ENCODE measurements at places on chromosomes 3 and 15. TPM values are rescaled to one million over a fixed set of nuclear protein-coding genes. Genes with fewer than 3 reads are reported as not detected.

Gene NR2F2
- not detected for total RNA-seq

Gene WDR93
- not detected for total RNA-seq

Gene PARP15
- total RNA-seq = 23.5 TPM

Gene ACAN
- total RNA-seq = not detected

Gene GALNT15
- total RNA-seq = 0.35 TPM

Gene MCF2L2
- total RNA-seq = 2.5 TPM

Gene PDZRN3
- not detected for total RNA-seq

Gene AADACL2
- total RNA-seq = not detected

Gene TIMP4
- not detected for total RNA-seq

Gene LMAN1L
- 1.1 TPM for total RNA-seq

Gene FRMD5
- total RNA-seq = 0.93 TPM

DNA sequence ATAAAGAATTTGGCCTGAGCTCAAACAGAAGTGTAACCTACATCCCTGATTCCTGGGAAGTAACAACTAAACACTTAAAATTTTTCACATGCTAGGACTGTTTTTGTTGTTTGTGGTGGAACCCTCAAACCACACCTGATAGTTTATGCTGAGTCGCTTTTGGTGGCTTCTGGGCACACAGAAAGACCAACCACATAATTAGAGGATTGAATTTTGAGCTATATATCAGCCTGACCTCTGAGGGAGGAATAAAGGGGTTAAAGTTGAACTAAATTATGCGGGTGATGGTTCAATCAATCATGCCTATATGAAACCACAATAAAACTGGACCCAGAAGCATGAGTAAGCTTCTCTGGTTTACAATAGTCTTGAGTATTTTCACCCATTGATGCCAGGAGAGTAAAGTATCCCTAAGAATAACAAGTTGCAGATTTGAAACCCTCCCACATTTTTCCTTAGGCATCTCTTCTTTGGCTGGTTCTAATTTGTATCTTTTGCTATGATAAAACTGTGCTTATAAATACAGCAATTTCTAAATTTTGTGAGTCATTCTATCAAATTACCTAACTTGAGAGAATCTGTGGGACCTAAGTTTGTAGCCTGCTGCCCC, 1304.5 kb upstream of the GBE1 start:
- no peak for DNase-seq

- no peak for DNase-seq
Observed at GRCh38 chr3:80238152-80238551, 470.4 kb upstream of the ROBO1 start.

GRCh38 chr3:130700541-130700940, 46.1 kb downstream of the PIK3R4 start:
- no peak for DNase-seq

GRCh38 chr3:53729618-53730017, 116.6 kb downstream of the CHDH start:
- DNase-seq = no peak

DNA sequence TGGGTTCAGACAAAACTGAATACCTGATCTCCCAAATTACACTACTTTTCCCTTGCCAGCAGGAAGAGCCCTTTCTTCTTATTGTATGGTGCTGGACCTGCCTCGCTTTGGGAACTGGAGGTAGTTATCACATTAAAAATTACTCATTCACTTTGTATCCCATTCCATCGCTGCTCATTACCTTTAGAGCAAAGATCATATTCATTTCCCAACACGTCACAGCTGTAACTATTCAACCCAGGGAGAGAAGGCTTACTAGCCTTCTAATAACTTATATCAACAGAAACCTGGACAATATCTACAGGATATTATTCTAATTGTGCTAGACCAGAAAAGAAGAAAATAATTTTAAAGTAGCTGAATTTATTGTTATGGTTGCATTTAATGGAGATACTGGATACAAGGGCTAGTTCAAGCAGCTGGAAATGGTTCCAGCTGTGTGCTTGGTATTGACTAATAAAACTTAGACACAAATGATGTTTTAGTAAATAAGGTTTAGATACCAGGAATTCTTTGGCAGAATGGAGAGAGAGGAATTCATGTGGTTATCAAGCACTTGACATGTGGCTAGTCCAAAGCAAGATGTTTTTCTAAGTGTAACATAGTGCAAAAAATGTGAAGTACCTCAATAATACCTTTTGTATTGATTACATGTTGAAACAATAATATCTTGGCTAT, 656.3 kb downstream of the ROBO1 start:
- DNase-seq = no peak

GRCh38 chr3:165389064-165389463, 192.9 kb upstream of the SLITRK3 start:
- no peak for DNase-seq

DNA sequence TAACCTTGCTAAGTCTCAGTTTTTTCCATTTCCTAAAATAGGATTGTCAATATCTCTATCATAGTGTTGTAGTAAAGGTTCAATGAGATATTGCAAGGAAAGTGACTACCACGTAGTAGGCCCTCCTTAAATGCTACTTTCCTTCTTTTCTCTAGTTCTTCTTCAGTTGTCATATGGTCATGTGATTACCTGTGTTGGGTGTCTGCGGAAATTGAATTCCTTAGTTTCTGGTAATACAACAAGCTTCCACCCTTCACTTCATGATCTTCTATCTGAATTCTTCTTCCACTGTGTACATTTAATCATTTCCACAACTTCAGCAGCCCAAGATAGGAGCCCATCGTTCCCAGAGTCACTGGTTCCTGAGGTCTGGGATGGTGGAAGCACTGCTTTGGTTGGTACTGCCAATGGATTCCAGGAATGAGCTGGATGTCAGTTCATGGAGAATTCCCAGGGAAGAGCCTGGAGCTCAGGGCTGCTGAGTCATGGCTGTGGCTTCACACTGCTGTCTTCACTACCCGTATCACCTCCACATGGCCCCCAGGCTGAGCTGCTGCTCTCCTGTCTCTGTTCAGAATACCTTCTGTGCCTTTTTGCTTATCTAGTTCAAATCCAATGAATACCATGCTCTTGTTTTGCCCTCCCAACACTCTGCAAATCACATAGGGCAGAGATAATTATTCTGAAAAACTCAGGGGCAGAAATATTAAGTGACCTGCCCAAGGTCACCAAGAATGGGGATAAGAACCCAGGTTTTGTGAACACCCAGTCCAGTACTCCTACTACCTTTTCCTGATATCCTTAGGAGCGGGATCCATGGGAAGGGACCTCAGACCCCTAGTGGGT, 98.6 kb downstream of the RPL39L start:
- DNase-seq = no peak

- peak; percentile 55 for DNase-seq
Observed at GRCh38 chr3:16513141-16514020, at the start of gene RFTN1. Gene RFTN1, minus strand, starts transcription at chr3:16513699. Its CDS starts 19,830 bp downstream, at chr3:16493869.

DNA sequence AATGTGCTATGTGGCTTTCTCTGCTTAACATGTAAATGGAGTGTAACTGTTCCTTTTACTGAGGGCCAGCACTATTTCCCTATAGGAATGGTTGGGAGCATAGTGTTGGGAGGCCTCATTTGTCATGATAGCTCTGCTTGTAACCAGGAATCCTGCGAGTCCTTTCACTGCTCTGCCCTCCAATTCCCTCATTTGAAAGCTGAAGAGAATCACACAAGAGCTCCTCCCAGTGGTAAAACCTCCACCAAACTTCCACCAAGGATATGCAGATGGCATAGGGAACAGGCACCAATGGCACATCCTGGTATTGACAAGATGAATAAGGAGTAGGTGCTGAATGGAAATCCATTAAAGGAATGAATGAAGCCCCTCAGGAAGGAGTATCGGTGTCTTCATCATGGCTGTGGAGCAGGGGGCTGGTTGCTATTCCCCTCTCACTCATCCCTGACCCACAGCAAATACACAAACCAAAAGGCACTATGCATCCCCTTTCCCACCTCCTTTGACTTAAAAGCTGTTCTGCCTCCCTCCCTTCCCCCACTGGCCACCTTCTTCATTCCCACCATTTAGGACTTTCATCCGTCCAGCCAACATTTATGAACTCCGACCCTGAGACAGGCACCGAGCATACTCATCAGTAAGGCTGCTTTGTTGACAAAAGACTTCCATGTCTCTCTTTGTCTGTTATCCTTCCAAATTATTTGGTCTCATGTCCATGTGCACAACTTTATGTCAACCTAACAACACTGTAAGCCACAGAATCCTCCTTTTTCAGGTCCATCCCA, 560.8 kb downstream of the FOXP1 start:
- no peak for DNase-seq

GRCh38 chr3:60542995-60543394, 708.3 kb downstream of the FHIT start:
- DNase-seq = no peak

DNA sequence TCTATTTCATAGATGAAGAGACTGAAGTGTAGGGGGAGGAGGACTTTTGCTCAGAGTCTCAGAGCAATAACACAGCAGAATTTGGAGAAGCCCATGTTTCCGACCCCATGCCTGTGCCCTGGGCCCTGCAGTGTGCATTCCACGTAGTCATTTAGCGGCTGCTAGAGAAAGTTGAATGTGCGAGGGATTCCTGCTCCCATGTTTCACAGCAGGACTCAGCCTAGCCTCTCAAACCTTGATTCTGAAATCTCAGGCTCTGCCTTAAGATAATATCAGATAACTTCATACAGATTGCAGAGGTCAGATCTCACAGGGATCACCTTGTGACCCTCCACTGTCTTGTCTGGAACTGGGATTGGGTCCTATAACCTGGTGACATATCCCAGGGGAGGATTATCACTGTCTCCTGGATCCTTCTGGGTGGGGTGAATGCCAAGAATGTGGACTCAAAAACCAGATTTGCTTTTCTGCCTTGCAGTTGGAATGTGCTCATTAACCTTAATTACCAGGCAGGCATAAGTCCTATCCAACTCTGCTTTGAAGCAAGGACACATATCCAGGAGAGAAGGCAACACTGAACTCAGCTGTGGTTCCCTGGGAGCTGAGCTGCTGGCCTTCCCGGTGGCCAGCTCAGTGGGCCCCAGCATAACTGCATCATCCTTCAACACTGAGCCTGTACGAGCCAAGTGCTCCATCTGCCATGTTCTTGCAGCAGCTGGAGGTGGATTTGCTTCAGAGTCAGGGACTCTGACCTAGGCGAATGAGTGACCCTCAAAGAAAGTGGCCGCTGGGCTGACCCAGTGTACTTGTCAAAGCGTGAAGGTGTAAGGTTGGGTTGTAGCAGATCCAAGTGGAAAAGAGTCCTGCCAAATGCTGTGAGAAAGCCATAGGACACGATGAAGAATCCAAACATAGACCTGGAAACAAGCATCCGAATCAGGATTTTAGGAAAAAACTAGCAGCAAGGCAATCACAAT, 43.0 kb downstream of the CTXND1 start:
- no peak for DNase-seq

DNA sequence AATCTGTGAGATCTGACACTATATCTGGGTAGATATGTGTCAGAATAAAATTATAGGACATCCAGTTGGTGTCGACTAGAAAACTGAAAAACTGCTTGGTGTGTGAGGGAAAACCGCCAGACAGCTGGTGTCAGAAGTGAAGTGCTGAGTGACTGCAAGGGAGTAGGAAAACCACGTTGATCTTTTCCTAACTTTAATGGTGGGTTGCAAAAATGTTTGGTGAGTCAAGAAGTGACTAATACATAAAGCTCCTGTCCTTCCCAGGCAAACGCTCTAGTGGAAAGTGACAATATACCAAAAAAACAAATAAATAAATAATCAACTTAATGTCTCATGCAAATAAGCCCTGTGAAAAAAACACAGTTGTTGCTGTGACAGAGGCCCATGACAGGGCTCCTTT, 7.3 kb upstream of the CD96 start:
- DNase-seq = no peak

DNA sequence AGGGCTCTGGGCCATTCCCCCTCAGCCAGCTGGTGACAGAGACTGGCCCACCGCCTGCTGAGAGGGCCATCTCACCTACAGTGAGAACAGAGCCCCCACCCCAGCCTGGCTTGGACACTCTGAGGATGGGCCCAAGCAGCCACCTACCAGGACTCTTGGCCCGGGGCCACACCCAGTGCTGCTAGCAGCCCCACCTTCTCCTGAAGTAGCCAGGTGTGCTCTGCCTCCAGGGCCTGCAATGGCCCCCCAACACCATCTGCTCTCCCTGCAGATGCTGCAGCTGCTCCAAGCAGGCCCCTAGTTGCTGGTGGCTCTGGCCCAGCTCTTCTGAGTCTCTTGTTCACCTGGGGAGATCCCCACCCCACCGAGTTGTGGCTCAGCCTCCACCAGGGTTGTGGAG, 6.8 kb upstream of the CLK3 start:
- DNase-seq = no peak

DNA sequence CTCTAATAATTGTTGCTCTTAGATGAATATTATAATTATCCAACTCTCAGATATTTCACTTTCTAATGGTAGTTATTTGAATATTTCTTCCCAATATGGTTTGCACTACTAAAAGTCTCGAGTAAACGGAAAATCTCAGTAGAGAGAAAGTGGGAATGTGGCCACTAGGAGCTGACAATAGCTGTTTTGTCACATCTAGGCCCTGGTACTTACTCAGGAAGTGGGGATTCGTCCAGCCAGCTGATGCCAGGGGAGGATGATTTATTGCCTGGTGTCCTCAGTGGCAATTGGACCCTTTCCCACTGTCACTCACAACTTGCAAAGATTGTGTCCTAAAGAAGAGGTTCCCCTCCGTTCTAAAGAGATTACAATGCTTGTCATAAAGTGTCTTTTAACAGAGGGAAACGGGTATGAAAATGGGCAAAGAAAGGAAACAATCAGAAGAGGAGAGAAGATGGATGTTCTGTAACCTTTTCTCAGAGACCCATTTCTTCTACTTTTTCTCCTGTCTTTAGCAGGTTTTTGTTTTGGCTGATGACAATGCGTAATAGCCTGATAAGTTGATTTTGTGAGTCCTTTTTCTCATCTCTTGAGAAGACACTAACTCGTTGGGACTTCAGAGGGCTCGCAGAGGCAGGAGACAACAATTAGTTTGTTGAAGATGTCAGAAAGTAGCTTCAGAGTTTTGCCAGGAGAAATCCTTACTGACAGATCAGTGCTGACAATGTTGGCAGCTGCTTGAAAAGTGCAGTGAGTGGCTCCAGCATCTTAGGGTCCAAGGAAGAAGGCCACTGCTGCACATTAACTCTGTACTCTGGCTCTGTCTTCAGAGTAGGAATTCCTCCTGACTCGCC, 320.6 kb downstream of the MECOM start:
- DNase-seq = no peak

- no peak for DNase-seq
Observed at GRCh38 chr15:60787837-60788691, 309.1 kb upstream of the ICE2 start.

GRCh38 chr3:11239796-11240195, 32.4 kb upstream of the ATG7 start:
- no peak for DNase-seq

DNA sequence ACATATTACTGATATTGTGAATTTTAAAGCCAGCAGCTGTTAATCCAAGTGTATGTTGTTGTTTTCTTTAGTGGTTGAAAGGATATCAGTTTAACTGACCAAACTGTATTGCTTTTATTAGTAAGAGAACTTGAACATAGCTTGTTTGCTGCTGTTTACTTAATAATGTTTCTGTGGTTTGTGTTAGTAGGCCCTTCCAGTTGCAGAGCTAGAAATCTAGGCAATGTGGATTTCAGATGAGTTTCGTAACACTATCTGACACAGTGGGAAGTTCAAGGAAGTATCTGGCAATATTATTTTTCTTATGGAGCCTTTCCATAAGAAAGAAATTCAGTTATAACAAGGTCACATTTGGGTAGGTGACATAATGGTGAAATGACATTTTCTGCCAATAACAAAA, 18.5 kb downstream of the ZNF609 start:
- no peak for DNase-seq

- DNase-seq = no peak
Observed at GRCh38 chr15:68706931-68707330, 113.8 kb downstream of the ANP32A start.

- DNase-seq = no peak
Observed at GRCh38 chr15:40302288-40302886, 5.3 kb downstream of the PLCB2 start.
